ENCODE measurements at places on chromosomes 1 and 21.

- no peak for DNase-seq
Observed at GRCh38 chr1:58931756-58932155, 147.9 kb upstream of the JUN start.

- DNase-seq, result no peak
Observed at GRCh38 chr1:86706018-86706635, 1.8 kb downstream of the SH3GLB1 start.

DNA sequence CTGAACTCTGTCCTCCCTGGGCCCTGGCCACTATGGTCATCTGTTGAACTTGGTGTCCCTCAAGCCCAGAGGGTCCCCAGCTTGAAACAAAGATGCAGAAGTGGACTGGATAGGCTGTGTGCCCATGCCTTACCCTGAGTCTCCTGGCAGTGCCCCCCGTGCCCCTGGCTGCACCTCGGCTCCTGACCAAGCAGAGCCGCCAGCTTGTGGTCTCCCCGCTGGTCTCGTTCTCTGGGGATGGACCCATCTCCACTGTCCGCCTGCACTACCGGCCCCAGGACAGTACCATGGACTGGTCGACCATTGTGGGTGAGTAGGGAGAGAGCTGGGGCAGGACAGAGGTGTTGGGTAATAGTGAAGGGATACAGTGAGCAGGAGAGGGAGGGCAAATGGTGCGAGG is 10.7 kb downstream of the TIE1 start:
- no peak for DNase-seq

- no peak for DNase-seq
Observed at GRCh38 chr1:52455686-52456085, 51.3 kb downstream of the PRPF38A start.

GRCh38 chr1:31757204-31757679 is 6.9 kb downstream of the ADGRB2 start:
- no peak for DNase-seq

- peak; percentile 86 for DNase-seq
Observed at GRCh38 chr1:87226341-87226760, 102.3 kb upstream of the LMO4 start.

DNA sequence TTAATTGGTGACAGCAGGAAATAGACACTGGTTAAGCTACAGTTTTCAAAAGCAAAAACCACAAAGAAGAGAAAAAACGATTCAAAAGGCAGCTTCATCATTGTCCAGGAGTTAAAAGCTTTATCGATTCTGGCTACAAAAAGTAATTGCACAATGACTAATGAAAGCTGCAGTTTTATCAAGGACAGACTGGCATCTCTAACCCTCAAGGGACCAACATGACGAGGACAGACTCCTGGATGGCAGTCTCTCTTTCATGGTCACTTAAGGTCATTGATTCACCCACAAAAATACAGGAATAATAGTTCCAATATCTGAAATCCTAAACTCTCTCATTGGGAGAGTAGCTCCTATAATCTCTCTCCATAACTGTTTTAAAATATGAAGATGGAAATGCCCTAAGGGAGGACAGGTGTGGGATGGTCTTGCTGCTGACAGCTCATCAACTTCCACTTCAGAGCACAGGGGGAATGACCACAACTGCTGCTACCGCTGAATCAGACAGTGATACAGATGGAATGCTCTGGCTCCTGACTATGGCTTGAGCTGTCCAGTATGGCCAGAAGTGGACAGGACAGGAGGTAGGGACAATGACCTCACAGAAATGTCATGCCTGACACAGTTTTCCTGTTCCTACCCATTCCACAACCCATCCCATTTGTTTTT is 17.4 kb upstream of the CPLANE2 start:
- DNase-seq, result no peak

GRCh38 chr1:1758692-1759455 is 19.4 kb downstream of the NADK start:
- DNase-seq, result no peak

DNA sequence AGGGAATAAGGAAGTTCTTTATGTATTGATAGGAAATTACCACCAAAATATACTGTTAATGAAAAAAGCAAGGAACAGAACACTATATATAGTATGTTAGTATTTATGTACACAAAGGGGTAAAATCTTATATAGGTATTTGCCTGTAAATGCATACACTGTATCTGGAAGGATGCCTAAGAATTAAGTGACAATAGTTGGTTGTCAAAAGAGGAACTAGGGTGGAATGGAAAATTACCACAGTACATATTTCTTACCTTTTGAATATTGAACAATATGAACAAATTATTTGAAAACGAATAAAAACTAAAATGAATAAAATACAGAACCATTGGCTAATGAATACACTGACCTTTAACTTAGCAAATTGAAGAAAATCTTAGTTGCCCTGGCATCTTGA is 13.6 kb downstream of the ARPC5 start:
- DNase-seq, result no peak

DNA sequence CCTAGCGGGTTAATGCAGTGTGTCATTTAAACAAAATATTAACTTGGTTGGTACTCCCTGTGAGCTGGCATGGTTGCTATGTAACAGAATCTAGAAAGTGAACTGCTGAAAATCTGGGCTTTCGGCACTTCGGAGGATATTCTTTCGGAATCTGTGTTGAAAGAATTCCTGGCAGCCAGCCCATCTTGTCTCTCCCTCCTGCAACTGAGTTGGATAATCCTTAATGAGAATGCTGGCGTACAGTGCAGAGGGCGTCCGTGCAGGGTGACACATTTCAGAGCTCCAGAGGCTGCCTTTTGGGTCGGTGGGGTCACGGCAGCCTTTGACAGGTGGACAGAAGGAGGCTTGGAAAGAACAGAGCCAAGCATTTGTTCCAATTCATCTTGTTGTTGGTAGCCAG is 3.7 kb downstream of the KAZN start:
- DNase-seq, result no peak

GRCh38 chr1:86153836-86154235 is 2.7 kb downstream of the COL24A1 start:
- no peak for DNase-seq

- no peak for DNase-seq
Observed at GRCh38 chr1:206110161-206110560, 7.0 kb downstream of the AVPR1B start.

GRCh38 chr1:235671992-235672391 is 22.4 kb upstream of the GNG4 start:
- no peak for DNase-seq

DNA sequence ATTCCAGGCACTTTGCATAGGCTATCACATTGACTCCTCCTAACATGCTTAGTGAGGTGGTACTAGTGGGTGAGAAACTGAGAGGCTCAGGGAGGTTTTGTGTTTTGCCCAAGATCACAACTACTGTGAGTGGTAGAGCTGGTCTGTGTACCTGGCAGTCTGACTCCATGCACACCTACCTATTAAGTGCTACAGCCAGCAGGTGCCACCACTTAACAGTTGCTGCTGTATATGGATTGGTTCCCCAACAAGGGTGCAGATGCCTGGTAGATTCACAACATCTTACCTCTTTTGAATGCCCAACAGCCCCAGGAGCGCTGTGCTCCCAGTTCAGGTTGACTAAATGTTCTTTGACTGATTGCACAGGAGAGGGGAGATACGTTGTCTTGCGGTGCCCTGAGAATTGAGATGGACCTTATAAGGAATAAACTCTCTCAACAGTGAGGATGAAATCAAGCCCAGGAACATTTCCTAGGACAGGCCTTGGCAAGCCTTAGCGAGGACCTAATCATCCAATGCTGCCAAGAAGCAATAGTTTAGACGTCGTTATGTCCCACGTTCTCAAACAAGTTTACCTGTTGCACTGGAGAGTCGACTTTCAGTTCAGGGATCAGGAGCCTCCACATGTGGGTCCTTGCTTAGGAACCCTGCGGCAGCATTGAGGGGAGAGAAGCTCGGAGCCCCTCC is 78.9 kb upstream of the F3 start:
- no peak for DNase-seq

DNA sequence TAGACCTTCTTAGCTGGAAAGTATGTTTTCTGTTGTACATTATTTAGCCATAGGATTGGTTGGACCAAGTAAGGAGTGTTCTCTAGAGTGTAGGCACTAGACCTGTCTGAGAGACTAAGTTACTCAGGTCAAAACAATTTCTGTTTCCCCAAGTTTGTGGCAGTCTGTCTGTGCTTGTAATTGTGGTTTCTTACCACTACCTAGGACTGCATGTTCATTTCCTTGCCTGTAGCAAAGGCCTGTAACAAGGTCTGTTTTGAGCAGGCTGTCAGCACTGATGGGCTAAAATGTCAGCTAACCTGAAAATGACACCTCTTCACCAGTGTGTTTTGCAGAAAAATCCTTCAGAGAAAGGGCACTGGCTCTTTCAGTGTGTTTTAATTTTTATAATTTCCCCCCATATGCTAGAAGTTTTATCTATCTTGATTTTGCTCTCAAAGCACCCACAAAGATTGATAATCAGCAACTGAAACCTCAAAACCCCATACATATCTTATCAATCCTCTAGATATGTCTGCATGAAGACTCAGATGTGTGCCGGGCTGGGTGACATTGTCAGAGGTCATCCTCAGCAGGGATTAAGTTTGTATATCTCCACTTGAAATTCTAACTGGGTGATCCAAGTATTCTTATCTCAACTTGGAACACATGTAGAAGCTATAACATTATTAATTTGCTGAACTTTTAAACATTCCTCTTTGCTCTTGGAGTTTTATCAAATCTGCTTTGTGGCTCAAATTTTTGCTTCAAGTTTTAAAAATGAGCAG is 50.7 kb upstream of the ST6GALNAC3 start:
- DNase-seq, result no peak

DNA sequence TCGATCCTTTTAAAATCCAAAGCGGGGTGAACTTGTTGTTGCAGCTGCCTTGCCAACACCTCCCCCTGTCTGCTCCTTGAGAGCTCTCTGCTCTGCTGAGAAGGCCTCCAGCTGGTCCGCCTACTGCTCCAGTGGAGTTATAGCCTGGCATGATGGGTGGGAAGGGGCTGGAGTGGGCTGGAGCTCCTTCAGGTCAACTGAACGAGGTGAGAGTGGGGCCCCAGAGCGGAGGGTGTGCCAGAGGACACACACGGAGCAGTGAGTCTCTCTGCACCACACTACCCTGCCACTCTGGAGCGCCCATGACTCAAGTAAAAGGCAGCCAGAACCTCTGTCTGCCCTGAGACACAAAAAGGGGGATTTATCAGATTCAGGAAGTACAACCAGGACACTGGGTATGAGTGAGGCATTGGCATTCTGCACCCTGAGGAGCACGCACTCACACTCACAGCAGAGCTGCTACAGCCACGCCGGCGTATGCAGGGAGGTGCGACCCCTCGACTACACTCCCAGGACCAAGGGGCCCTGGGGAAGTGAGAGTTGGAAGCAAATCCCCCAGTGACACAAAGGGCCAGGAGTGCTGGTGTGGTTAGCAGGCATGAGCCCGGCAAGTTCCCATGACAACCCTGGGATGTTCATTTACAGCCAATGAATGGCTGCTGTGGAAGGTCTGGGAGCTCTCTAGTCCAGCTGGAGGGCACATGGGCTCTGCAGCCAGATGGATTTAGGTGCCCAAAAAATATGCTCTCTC is 28.0 kb upstream of the EVA1B start:
- DNase-seq, result peak; percentile 59

DNA sequence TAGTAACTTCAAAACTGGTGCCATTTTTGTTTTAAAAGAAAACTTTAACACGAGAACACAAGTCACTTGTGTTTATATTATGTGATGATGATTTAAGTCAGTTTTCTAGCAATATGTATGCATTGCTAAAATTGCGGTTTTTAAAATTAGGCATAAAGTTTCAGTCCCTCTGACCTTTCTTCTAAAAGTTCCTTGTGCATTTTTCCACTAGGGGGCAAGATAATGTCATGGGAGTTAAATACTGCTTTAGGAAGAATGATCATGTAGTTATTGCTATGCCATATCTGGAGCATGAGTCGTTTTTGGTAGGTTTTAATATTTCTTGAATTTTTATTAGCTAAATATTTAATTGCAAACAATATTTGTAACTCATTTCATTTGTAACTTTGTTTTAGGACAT is 10.7 kb downstream of the CDC7 start:
- DNase-seq, result peak; percentile 25

DNA sequence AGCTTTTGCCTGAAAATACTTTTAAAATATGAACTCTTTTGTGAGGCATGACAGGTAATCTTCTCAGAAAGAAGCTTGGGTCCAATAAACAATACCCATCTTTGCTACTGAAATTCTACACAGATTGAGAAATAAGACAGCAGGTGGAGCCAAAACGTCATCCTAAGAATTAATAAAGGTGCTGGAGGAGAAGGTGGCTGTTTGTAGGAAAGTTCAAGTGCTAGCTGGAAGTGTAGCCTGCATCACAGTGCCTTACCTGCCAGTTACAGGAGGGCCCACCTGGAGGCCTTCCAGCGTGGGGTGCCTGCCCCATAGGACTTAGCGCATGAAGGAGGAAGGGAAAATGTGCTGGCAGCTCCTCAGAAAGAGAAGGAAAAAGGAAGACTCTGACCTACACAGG is 93.7 kb downstream of the TTC3 start:
- no peak for DNase-seq

GRCh38 chr1:21703318-21703963 is 34.3 kb upstream of the RAP1GAP start:
- DNase-seq, result peak; percentile 30

DNA sequence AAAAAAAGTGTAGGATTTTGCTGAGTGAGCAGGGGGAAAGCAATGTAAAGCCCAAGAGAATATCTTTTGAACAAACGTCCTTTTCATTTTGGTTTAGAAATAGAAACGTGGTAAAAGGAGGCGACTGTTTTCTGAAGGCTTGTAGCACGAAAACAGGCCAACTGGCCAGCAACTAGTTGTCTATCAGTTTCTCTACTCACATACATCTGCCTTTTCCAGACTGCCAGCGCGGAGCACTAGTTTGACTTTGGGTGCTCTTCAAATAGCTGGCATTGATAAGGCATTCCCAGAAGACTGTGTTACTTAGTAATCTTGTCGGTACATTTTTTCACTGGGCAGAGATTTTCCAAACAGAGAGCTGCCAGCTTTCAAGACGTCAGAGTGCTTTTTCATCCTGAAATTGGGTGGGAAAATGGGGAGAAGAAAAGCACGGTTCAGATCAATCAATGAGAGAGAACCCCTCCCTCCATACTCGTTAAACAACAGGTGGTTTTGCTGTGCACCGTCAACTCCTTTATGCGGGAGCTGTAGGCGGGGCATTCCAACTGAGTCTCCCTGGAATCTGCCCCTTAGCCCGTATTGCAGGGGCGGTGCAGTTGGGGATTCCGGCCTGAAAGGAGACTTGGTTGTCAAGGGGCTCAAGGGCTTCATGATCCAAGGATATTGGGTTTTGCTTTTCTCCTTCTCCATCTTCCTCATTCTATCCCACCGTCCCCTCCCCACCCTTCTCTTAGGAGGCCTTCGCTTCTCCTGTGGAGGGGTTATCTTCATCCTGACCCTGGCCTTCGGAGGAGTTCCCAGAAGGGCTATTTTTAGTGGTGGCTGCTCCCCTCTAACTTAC is 884 bp upstream of the LRRC8C start:
- DNase-seq, result no peak

GRCh38 chr1:9593492-9594465 is 5.1 kb downstream of the TMEM201 start:
- no peak for DNase-seq

GRCh38 chr1:85091671-85092280 is 43.5 kb upstream of the MCOLN3 start:
- DNase-seq, result no peak
